ENCODE measurements at places on chromosomes 7 and 10. TPM values are rescaled to one million over a fixed set of nuclear protein-coding genes. Genes with fewer than 3 reads are reported as not detected.

DNA sequence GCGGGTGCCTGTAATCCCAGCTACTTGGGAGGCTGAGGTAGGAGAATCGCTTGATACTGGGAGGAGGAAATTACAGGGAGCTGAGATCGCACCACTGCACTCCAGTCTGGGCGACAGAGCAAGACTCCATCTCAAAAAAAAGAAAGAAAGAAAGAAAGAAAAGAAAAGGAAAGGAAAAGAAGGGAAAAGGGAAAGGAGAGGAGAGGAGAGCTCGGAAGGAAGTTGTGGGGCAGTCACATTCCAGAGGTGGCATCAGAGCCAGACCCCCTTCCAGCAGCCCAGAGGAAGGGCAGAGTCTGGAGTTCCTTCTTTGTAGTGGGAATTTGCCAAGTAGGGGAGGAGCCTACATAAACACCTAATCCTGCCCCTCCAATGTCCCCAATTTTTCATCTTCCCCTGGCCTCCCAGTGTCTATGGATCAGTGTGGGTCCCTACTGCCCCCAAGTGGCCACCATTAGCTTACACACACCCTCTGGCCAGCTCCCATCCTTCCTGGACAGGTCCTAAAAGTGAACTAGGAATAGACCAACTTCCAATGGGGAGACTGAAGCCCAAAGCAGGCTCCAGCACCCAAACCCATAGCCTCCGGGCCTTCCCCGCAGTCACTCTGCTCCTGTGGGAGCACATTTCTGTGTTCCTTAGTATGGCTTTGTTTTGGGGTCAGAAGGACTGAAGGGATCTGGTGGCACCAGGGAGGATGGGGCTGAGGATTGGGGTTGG lies 39.6 kb upstream of the HSPB1 start:
- H3K36me3 ChIP-seq = no peaks in the 10 kb centered on the region
- H3K27me3 ChIP-seq = peaks cover 9% of the 10 kb centered on the region
- H3K4me1 ChIP-seq = peaks cover 11% of the 10 kb centered on the region
- H3K27ac ChIP-seq = no peak overlapping the region

GRCh38 chr7:29917641-29918040 lies 72.0 kb downstream of the SCRN1 start:
- H3K27me3 ChIP-seq = no peaks in the 10 kb centered on the region
- H3K4me3 ChIP-seq = no peak overlapping the region
- no peak for DNase-seq

DNA sequence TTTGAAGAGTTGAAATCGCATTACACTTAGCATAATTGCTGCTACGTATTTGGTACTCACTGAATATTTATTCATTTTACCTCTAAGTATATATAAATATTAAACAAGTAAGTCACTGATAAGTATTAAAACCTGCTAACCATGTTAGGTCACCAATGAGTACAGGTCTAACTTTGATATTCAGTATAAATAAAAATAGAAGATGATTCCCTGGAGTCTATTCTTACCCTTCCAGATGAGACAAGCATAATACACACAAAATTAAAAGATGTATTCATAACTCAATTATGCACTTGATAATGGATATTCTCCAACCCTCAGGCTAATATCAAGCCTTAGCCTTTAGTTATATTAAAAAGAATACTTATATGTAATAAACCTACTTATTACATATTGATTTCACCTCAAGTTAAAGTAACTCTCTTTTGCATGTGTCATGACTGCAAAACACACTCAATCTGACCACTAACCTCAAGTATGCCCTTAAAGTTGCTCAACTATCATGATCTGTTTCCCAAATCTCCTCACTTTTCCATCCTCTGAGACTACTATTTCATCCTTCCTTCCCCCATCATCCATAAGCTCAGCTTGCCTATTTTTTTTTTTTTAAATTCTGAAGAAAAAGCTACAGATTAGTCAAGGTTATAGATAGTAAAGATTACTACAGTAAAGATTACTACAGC lies 46.8 kb downstream of the IPMK start:
- H3K36me3 ChIP-seq = peaks cover 3% of the 10 kb centered on the region
- H3K4me3 ChIP-seq = no peak overlapping the region
- no peak overlapping the region for H3K27ac ChIP-seq
- no peaks in the 10 kb centered on the region for H3K4me1 ChIP-seq
- DNase-seq = no peak

DNA sequence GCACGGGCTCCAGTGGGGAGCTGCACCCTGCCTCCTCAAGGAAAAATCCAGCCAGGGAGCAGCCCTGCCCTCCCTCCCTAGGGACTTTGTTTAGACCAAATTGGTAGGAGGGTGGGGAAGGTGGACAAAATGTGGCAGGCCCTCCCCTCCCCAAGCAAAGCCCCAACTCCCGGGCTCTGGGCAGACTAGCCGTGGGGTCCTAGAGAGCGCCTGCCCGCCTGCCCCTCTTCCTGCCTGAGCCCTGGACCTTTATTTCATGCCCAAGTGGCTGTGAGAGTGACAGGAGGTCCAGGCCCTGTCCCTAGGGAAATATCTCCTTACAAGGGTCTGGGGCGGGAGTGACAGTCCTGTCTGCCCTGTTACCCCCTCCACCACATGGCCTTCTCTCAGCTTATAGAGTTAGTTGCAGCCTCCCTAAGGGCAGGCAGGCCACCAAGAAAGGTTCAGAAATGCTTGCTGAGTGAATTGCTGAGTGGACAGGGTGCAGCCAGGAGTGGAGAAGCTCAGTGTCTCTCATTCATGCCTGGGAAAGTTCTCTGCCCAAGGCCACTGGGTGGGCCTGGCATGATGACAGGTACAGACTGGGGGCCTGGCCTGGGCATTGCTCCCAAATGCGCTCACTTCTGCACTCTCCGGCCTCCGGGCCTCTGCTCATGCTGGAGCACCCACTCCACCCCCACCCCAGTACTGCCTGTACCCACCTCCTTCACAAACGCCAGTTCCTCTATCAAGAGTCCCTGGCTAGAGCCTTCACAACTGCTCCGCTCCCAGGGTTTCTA lies 25.2 kb downstream of the DNAJB12 start:
- no peak overlapping the region for H3K4me3 ChIP-seq
- H3K27ac ChIP-seq = peak overlapping the region; percentile 73
- H3K36me3 ChIP-seq = no peaks in the 10 kb centered on the region
- H3K4me1 ChIP-seq = peaks cover 85% of the 10 kb centered on the region
- DNase-seq = no peak
- no peaks in the 10 kb centered on the region for H3K27me3 ChIP-seq

GRCh38 chr7:141333459-141333858 lies 217.8 kb upstream of the AGK start:
- H3K4me3 ChIP-seq = no peak overlapping the region
- H3K27ac ChIP-seq = no peak overlapping the region
- H3K36me3 ChIP-seq = no peaks in the 10 kb centered on the region
- no peaks in the 10 kb centered on the region for H3K4me1 ChIP-seq
- no peak for DNase-seq
- no peaks in the 10 kb centered on the region for H3K27me3 ChIP-seq

- no peak overlapping the region for H3K27ac ChIP-seq
- no peak overlapping the region for H3K4me3 ChIP-seq
- H3K36me3 ChIP-seq = no peaks in the 10 kb centered on the region
Observed at GRCh38 chr10:99346247-99346646, 17.1 kb downstream of the CNNM1 start.

DNA sequence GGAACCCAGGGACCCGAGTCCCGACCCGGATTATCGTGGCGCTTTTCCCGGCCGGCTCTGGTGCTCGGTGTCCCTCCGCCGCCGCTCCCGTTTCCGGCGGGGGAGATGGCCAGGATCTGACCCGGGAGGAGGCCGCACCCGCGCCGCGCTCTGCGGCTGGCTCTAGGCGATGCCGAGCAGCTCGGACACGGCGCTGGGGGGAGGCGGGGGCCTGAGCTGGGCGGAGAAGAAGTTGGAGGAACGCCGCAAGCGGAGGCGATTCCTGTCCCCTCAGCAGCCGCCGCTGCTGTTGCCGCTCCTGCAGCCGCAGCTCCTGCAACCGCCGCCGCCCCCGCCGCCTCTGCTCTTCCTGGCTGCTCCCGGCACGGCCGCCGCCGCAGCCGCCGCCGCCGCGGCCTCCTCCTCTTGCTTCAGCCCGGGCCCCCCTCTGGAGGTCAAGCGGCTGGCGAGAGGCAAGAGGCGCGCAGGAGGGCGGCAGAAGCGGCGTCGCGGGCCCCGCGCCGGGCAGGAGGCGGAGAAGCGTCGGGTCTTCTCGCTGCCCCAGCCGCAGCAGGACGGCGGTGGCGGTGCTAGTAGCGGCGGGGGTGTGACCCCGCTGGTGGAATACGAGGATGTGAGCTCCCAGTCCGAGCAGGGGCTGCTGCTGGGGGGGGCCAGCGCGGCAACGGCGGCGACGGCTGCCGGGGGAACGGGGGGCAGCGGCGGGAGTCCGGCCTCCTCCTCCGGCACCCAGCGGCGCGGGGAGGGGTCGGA lies 593 bp downstream of the CDK13 start:
- H3K4me3 ChIP-seq = peak overlapping the region; percentile 98
- H3K4me1 ChIP-seq = peaks cover 14% of the 10 kb centered on the region
- no peaks in the 10 kb centered on the region for H3K27me3 ChIP-seq
- H3K27ac ChIP-seq = peak overlapping the region; percentile 99
- H3K36me3 ChIP-seq = no peaks in the 10 kb centered on the region

- H3K36me3 ChIP-seq = peaks cover 7% of the 10 kb centered on the region
- H3K27me3 ChIP-seq = no peaks in the 10 kb centered on the region
- no peak overlapping the region for H3K4me3 ChIP-seq
- no peaks in the 10 kb centered on the region for H3K4me1 ChIP-seq
- no peak for DNase-seq
Observed at GRCh38 chr10:114868870-114869519, 47.4 kb downstream of the FHIP2A start.

- no peaks in the 10 kb centered on the region for H3K4me1 ChIP-seq
- no peaks in the 10 kb centered on the region for H3K27me3 ChIP-seq
- H3K4me3 ChIP-seq = no peak overlapping the region
- H3K27ac ChIP-seq = no peak overlapping the region
- no peak for DNase-seq
- no peaks in the 10 kb centered on the region for H3K36me3 ChIP-seq
Observed at GRCh38 chr7:90586091-90586490, 10.0 kb upstream of the CDK14 start.

DNA sequence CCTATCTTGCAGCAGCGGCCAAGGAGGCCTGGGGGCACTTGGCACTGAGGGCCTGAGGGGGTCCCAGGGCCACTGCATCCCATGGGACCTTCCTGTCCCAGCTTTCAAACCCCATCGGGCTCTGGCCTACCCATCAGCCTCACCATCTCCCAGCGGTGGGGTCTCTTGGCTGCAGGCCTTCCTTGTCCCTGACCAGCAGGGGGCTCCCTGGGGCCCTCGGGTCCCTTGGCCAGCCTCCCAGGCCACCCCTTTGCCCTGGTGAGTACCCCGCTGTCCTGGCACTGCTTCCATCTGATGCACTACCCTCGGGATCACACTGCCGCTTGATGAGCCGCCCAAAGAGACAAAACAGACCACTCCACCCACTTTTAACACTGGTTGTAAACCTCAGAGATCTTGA lies 43.5 kb downstream of the YKT6 start:
- no peak overlapping the region for H3K27ac ChIP-seq
- no peak for DNase-seq
- no peak overlapping the region for H3K4me3 ChIP-seq
- H3K36me3 ChIP-seq = no peaks in the 10 kb centered on the region
- no peaks in the 10 kb centered on the region for H3K27me3 ChIP-seq

- H3K4me3 ChIP-seq = no peak overlapping the region
- H3K27me3 ChIP-seq = no peaks in the 10 kb centered on the region
- H3K27ac ChIP-seq = no peak overlapping the region
- DNase-seq = no peak
Observed at GRCh38 chr7:29919790-29920189, 69.8 kb downstream of the SCRN1 start.

- no peaks in the 10 kb centered on the region for H3K4me1 ChIP-seq
- H3K27ac ChIP-seq = no peak overlapping the region
- H3K4me3 ChIP-seq = no peak overlapping the region
- H3K36me3 ChIP-seq = no peaks in the 10 kb centered on the region
Observed at GRCh38 chr7:16926283-16926682, 44.5 kb upstream of the AGR3 start.

- no peaks in the 10 kb centered on the region for H3K27me3 ChIP-seq
- H3K27ac ChIP-seq = no peak overlapping the region
- H3K36me3 ChIP-seq = no peaks in the 10 kb centered on the region
- H3K4me1 ChIP-seq = peaks cover 3% of the 10 kb centered on the region
Observed at GRCh38 chr7:17098515-17098914, 199.9 kb upstream of the AHR start.

GRCh38 chr7:158419238-158419785 lies 168.3 kb downstream of the PTPRN2 start:
- no peak overlapping the region for H3K4me3 ChIP-seq
- H3K4me1 ChIP-seq = no peaks in the 10 kb centered on the region
- DNase-seq = no peak

- no peak overlapping the region for H3K27ac ChIP-seq
- DNase-seq = no peak
Observed at GRCh38 chr7:34842782-34843181, 184.8 kb downstream of the NPSR1 start.

DNA sequence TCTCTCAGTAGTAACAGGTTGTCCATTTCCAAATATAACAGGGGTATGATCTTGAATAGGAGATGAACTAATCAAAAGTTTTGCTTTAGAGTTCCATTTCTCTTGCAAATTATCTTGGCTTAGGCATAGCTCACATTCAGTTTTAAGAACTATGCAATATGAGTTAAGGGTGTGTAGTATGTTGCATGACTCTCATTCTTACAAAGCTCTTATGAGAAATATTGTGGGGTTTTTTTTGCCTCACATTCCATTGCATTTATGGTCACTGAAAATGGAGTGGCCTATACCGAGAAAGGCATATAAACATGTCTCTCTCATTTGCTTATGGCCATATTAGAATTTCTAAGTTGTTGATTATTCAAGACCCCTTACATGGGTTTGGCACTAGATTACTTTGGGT lies 48.5 kb upstream of the LAMB1 start:
- H3K4me3 ChIP-seq = no peak overlapping the region
- peaks cover 4% of the 10 kb centered on the region for H3K4me1 ChIP-seq
- no peak overlapping the region for H3K27ac ChIP-seq
- no peaks in the 10 kb centered on the region for H3K36me3 ChIP-seq
- no peaks in the 10 kb centered on the region for H3K27me3 ChIP-seq

- DNase-seq = no peak
- H3K27me3 ChIP-seq = no peaks in the 10 kb centered on the region
- no peak overlapping the region for H3K27ac ChIP-seq
Observed at GRCh38 chr7:47427051-47427643, 154.8 kb downstream of the TNS3 start.

- H3K4me1 ChIP-seq = no peaks in the 10 kb centered on the region
- no peaks in the 10 kb centered on the region for H3K36me3 ChIP-seq
- H3K27ac ChIP-seq = no peak overlapping the region
Observed at GRCh38 chr10:58440484-58440883, 55.3 kb downstream of the TFAM start.

GRCh38 chr7:100033526-100033925 lies 16.0 kb upstream of the ZSCAN21 start:
- no peak for DNase-seq
- no peak overlapping the region for H3K4me3 ChIP-seq
- H3K4me1 ChIP-seq = no peaks in the 10 kb centered on the region

The CCDC7 gene
- total RNA-seq = 42.8 TPM

The KAZALD1 gene
- total RNA-seq = not detected

The NPC1L1 gene
- 0.16 TPM for total RNA-seq

The SUN3 gene
- not detected for total RNA-seq

The LRRC18 gene
- not detected for total RNA-seq

The THSD7A gene
- not detected for total RNA-seq

The NPSR1 gene
- not detected for total RNA-seq

The FFAR4 gene
- not detected for total RNA-seq

The RELN gene
- total RNA-seq = not detected
